Fibroblast of lung (primary cell): ENCODE measurements at places on chromosomes 5 and 9. TPM values are rescaled to one million over a fixed set of nuclear protein-coding genes. Genes with fewer than 3 reads are reported as not detected.

Gene GMCL2
- polyA plus RNA-seq: not detected in 2 replicates

Gene SAXO1
- polyA plus RNA-seq: 0.01 TPM in 1 of 2 replicates, not detected in the other

Gene PCDHGA1
- 1.1 and 1.6 TPM in 2 replicates for polyA plus RNA-seq

Gene SGCD
- 13.3 and 18.4 TPM in 2 replicates for polyA plus RNA-seq

- DNase-seq: peak; percentile 20
These were observed 263.1 kb upstream of the RGMB start for GRCh38 chr5:98510143-98510985.

DNA sequence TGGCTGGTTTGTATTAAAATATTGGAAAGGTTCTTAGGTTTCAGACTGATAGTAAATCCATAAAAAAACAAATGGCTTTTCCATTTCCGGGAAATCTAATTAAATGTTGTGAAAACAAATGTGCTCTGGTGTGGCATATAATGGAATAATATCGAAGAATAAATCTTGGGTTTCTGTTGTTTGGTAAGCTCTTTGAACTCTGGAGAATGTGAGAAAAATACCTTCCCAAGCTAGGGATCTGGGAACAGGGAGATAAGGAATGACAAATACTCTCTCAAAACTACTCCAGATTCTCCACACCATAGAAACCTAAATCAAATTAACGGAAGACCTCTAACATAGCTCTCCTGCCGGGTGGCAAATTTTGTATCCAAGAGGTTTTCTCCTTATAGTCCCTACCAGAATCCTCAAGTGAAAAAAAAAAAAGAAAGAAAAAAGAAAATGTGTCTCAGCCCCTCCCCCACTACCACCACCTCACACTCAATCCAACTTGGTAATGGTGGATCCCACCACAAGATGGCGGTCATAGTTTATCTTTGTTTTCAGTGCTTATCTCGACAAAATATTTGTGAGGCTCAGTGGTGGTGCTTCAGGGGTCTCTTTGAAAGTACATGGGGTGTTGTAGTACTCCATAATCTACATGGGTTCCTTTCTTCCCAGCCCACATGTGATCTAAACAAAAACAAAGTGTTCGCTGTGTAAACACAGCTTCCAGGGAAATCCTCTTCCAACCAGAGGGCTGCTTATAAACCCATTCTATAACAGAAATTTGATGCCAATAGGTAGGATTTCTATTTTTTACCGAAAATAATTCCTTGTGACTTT lies 54.5 kb upstream of the FST start:
- DNase-seq: no peak

DNA sequence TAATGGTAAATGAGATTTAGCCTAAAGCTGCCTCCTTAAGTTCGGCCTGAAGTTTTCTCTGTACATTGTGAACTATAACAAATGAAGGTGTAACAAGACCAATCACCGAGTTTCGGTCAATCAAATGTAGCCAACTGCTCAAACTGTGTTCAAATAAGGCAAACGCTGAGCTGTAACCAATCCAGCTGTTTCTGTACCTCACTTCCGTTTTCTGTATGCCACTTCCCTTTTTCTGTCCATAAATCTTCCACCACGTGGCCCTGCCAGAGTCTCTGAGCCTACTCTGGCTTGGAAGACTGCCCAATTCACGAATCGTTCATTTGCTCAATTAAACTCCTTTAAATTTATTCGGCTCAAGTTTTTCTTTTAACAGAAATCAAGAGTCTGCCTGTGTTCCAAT lies 193.5 kb upstream of the KLF9 start:
- no peak for DNase-seq

DNA sequence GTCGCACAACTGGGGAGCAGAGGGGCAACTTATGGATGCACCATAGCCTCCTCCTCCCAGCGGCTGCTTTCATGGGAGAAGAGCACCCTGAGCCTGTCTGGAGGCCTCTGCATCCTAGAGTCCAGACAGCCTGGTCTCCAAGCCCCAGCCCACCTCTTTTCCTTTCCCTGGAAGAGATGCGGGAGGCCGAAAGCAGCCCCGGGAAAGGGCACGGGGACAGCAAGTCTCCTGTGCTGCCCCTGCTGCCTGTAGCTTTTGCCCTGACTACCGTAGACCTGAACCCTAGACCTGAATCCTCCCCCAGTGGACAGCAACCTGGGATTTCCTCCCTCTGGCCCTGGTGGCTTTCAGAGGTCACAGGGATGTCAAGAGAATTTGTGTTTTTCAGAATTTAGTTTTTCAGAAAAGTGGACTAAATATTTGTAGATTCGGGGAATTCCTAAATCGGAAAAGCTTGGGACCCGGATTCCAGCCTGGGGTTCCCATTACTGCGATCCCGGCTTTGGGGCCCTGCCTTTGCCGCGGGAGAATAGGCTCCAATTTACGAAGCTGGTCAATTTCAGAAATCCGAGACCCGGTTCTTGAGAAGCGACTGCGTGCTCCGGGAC lies 4.3 kb upstream of the PITX1 start:
- no peak for DNase-seq

- DNase-seq: peak; percentile 47
These were observed 175.7 kb downstream of the MELK start for GRCh38 chr9:36748322-36748899.

GRCh38 chr5:35785601-35786085 lies 71.0 kb upstream of the IL7R start:
- DNase-seq: no peak
